ENCODE measurements at places on chromosomes 4 and X.

DNA sequence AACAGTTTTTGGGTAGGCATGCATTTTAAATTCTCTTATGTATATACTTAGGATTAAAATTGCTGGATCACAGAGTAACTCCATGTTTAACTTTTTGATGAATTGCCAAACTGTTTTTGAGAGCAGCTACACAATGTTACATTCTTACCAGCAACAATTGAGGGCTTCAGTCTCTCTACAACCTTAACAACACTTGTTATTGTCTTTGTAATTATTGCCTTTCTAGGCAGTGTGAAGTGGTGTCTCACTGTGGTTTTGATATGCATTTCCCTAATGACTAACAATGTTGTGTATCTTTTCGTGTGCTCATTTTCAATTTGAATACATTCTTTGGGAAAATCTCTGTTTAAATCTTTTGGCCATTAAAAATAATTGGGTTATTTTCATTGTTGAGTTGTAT is 17.3 kb upstream of the F11 start:
- DNase-seq = no peak

DNA sequence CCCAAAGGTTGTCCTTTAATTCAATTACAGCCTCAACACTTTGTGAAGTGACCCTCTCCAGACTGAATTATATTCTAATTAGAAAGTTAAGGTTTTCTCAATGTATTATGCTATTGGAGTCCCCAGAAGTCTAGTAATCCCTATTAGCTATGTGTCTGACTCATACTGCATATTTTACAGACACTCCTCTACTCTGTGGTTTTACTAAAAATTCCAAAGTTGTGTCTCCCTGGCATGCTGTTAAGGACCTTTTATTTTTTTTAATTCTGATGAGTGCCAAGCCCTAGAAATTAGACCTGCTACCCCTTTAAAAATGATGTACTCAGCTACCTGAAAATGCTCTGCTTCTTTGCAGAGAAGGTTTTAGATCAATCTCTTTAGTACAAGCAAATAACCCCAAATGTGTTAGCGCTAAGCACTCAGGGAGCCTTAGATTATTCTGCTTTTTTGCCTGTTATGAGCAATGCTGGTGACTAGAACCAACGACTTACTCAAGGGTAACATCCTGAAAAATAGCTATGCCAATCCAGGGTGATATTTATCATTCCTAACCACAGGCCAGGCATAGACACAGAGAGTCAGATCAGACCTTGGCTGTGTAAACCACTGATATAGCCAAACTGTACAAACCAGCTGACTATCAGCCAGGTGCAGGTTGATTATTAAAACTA is 26.1 kb upstream of the CXCL13 start:
- DNase-seq = peak; percentile 81

DNA sequence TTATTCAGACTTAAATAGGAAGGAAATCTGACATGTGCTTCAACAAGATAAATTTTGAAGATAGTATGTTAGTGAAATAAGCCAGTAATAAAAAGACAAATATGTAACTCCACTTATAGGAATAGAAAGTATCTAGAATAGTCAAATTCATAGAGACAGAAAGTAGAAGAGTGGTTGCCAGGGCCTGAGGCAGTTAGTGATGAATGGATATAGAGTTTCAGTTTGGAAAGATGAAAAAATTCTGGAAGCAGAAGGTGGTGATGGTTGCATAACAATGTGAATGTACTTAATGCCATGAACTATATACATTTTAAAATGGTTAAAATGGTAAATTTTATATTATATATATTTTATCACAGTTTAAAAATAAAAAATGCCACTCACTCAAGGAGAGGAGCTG is 54.3 kb downstream of the HAND2 start:
- DNase-seq = no peak

DNA sequence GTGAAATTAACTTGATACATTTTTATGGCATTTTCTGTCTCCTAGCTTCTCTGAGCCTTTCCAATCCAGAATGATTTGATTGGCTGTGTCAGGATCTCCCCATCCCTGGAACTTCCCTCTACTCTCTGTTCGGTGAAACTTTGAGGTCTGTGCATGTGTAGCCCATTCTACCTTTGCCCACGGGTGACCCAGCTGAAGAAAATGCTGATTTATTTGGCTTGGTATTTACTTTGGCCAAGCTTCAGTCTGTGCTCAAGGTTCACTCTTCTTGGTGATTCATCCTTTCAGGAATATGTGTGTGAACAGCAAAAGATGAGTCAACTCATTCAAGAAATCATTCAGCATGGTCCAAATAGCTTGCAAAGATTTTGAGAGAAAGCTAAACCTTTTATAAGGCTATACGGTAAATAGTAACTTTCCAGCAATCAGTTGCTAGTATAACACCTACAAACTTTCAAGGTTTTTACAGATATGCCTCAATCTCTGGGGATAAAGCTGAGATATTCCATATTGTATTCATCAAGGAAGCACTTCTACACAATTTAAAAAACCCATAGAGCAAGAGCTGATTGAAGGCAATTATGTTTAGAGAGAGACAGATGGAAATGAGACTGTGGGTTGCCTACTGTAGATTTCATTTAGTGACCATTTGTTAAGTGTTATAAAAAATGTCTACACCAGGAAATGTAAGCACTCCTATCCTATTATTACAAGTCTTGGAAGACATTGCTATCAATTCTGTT is 233.9 kb upstream of the CXXC4 start:
- DNase-seq = peak; percentile 35

GRCh38 chrX:1417921-1418771 is 26.2 kb upstream of the SLC25A6 start:
- DNase-seq = no peak

DNA sequence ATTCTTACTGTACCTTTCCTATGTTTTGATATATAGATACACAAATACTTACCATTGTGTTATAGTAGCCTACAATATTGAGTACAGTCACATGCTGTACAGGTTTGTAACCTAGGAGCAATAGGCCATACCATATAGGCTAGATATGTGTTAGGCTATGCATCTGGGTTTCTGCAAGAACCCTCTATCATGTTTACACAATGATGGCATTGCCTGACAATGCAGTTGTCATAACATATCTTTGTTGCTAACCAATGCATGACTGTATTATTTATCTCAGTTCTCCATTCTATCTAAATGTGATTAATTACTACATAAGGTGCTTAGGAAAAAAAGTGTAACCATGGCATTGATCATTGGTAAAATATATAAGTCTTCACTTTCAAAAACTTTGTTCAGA is 10.0 kb upstream of the SPCS3 start:
- DNase-seq = no peak

DNA sequence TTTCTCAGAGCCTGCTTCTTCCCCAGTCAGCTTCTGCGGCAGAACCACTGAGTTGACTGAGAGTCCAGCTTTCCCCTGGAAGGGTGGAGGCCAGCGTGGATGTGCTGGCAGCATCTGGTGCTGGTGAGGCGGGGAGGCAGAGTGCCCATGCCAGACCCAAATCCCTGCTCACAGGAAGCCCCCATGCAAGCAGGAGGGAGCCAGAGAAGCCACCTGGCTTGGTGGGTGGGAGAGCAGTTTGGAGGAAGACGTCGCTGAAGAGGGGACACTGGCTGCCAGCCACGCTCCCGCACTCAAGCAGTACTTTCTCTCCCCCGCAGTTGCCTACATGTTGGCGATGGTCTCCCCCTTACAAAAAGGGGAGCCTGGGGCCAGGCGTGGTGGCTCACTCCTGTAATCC is 6.0 kb downstream of the PDZD4 start:
- DNase-seq = peak; percentile 5

DNA sequence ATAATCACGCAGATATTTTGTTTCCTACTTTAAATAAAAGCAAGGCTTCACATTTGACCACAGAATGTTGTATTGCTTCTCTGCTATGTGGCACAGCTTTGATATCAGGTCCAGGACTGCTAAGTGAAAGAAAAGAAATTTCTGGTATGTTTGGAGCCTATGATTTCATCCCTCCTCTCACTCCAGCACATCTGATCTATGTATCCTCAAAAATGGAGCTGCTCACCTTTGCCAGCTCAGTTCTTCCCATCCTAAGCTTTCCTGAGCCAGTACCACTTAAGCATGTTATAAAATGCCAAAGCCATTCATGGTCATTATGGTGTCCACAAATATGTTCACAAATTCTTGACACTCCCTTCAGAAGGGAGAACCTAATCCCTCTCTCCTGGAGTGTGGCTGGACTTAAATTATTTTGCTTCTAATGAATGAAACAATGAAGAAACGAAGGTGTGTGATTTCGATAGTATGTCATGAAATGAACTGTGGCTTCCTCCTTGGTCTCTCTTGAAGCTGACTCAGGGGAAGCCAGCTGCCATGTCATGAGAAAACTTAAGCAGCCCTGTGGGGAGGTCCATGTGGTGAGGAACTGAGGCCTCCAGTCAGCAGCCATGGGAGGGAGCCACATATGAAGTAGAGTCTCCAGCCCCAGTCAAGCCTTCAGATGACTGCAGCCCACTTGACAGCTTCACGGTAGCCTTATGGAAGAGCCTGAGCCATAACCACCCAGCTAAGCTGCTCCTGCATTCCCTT is 207.7 kb downstream of the MGST2 start:
- DNase-seq = no peak

DNA sequence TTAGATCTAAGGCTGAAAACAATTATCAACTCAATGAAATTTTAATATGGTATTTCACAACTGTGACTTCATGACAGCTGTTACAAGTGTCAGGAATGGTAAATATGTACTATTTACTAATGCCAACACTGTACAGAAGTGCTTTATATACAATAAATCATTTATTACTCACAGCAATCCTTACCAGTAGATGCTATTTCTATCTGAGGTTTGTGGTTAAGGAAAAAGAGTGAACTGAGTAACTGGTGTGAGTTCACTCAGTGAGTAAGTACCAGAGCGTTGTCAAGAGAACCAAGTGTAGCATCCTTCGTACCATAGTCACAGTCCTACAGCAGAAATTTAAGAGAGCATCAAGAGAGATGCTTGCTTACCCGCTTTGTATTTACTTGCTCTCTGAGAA is 23.3 kb downstream of the MTHFD2L start:
- DNase-seq = no peak

GRCh38 chr4:150248181-150248580 is 169.9 kb downstream of the DCLK2 start:
- no peak for DNase-seq

DNA sequence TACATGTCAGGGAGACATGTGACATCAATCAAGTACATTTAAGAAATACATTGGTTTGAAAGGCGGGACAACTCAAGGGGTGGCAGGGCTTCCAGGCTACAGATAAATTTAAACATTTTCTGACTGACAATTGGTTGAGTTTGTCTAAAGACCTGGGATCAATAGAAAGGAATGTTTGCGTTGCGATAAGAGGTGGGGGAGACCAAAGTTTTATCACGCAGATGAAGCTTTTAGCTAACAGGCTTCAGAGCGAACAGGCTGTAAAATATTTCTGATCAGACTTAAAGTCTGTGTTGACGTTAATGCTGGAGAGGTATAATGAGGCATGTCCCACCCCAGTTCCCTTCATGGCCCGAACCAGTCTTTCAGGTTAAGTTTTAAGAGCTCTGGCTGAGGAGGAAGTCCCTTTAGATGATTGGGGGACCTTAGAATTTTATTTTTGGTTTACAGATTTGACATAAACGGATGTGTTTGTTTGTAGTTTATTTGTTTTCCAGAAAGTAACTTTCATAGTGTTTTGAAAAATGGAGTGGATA is 346.7 kb upstream of the RASGEF1B start:
- no peak for DNase-seq

GRCh38 chr4:183635321-183635720 is 23.7 kb downstream of the RWDD4 start:
- DNase-seq = no peak

DNA sequence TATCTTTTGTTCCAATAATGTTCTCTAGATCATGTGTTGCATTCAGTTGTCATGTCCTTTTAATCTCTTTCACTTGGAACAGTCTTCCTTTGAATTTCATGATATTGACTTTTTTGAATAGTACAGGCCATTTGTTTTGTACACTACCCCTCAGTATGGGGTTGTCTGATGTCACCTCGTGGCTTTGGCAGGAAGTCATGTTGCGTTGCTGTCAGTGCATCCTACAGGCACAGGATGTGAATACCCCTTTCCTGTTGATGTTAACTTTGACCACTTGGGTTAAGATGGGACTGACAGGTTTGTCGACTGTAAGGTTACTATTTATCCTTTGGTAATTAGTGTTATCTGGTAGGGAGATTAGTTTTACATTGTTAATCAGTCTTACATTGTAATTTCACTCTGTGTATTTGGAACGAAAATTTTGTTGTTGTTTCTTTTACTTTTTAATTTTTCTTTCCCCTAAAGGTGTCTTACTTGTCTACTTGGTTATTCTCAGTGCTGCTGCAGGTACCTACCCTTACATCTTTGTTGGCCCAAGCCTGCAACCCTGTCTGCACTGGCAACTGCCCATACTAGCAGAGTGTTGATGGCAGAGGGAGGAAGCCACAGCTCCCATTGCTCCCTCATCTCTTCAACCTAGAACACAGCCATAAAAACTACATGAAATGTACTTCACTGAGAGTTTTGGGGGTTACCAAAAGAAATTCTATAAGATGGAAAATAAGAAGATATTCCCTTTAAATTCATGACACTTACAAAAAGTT is 14.7 kb upstream of the ATP8A1 start:
- DNase-seq = no peak

DNA sequence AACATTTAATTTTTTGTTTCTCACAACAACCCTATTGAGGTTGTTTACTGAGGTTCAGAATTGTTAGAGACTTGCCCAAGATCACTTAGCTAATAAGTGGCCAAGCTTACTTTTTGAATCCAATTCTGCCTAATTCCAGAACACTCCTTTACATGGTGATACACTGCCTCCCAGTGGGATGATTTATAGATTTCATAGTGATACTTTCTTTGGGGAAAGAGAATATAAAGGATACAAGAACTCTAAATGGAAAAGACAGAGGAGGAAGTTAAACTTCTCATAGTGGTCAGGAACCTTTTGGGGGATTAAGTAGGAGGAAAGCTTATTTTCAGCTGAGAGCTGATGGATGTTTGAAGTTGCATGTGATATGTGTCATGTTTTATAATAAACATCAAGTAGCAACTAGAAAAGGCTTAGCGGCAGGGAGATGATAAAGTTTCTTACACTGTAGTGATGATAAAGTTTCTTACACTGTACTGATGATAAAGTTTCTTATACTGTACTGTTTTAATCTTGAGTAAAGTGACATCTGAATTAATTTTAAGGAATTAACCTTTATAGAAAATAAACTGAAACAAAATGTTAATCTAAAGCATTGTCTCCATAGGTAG is 15.3 kb downstream of the STAG2 start:
- no peak for DNase-seq

DNA sequence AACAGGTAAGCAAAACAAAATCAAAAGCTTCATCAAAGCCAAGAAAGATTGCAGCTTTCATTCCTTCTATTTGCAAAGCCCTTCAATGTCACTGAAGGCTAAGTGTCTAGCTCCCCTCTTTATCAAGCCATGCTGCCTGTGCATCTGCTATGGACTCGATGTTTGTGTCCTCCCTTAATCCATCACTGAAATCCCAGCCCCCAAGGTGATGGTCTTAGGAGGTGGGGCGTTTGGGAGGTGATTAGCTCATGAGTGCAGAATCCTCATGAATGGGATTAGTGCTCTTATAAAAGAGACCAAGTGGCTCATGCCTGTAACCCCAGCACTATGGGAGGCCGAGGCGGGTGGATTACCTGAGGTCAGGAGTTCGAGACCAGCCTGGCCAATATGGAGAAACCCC is 6.9 kb upstream of the TRIM2 start:
- no peak for DNase-seq

- DNase-seq = no peak
Measured at GRCh38 chrX:66833426-66833825, 194.5 kb upstream of the EDA2R start.
